A549 treated with AZD2906 at 1 μM for 4 hours (cell line): ENCODE measurements at places on chromosomes 4 and X. TPM values are rescaled to one million over a fixed set of nuclear protein-coding genes. Genes with fewer than 3 reads are reported as not detected.

The FUNDC1 gene
- total RNA-seq, result 22.4 to 25.1 TPM (median 24.1 TPM) in 5 replicates

The PRAF2 gene
- total RNA-seq, result 35.6 to 44.5 TPM (median 42.7 TPM) in 5 replicates

The ANKRD37 gene
- 2.4 to 3.6 TPM (median 3.0 TPM) in 5 replicates for total RNA-seq

The DNAAF6 gene
- 0.06 TPM in 1 of 5 replicates, not detected in the others for total RNA-seq

The ZFP42 gene
- not detected in 5 replicates for total RNA-seq

The CXCL13 gene
- total RNA-seq, result not detected in 5 replicates
